K562 (cell line): ENCODE measurements at places on chromosomes 5 and 9. TPM values are rescaled to one million over a fixed set of nuclear protein-coding genes. Genes with fewer than 3 reads are reported as not detected.

Gene PCDHGB2
- 0.36 and 0.42 TPM in 2 replicates for total RNA-seq

Gene TSSK1B
- not detected in 2 replicates for total RNA-seq

Gene SVEP1
- 0.73 and 0.81 TPM in 2 replicates for total RNA-seq

Gene C1QTNF2
- not detected in 2 replicates for total RNA-seq

Gene WDR55
- total RNA-seq = 35.3 and 36.1 TPM in 2 replicates

Gene RORB
- not detected in 2 replicates for total RNA-seq

Gene FOCAD
- 1.5 and 2.1 TPM in 2 replicates for total RNA-seq

Gene CBY3
- total RNA-seq = not detected in 2 replicates

Gene DDX4
- total RNA-seq = not detected in 2 replicates

Gene IGIP
- total RNA-seq = 1.1 and 1.2 TPM in 2 replicates

Gene NTNG2
- 0.09 and 0.42 TPM in 2 replicates for total RNA-seq

Gene HK3
- total RNA-seq = 0.16 TPM in 1 of 2 replicates, not detected in the other

Gene SH3TC2
- total RNA-seq = 0.80 and 1.1 TPM in 2 replicates

Gene ISL1
- total RNA-seq = not detected in 2 replicates
